Urothelium cell line (cell line): ENCODE measurements at places on chromosomes 2 and 18.

- DNase-seq = no peak
These were observed 30.9 kb downstream of the EMX1 start for GRCh38 chr2:72947952-72948830.

- no peak for DNase-seq
These were observed 86.4 kb upstream of the RGPD4 start for GRCh38 chr2:107740300-107740699.

DNA sequence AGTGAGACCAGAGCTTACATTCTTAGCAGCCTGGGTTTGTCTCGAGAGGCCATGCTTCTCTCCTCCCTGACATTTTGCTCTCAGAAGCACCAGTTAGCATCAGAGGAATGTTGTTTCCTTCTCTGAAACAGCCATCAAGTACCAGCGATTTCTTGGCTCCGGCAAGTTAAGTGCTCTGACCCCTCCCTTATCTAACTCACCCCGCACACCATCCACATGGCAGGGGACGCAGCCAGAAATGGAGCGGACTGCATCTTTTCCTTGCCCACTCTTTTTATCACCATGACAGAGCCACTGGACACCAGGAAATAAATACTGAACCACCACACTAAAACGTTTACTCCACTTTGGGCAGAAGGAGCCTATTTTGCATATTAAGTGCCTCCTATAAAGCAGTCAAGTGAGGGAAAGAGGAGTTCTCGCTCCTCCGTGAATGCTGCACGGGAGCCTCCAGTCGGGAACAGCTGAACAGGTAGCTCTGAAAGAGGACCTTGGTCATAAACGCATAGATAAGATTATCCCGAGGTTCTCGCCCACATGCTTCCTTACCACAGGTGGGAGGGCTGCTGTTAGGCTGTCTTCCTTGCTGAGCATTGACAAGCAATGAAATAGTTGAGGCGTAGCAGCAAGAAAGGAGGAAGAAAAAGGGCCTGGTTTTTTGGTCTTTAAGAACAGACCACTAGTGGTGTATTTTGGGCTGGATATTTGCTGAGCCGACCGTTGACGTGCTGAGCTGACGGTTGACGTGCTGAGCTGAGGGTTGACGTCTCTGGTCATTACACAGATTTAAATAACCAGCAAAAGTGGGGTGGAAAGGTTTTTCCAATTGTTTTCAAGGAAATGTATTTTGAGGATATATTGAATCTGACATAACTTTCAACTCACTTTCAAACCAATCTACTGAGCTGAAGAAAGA is 71.4 kb upstream of the ITGB6 start:
- no peak for DNase-seq

- no peak for DNase-seq
These were observed 250.6 kb downstream of the SMAD2 start for GRCh38 chr18:47679864-47680263.

- no peak for DNase-seq
These were observed 317.8 kb downstream of the EPHA4 start for GRCh38 chr2:221254299-221254698.
